ENCODE measurements at places on chromosomes 6 and 20.

GRCh38 chr6:21227486-21227885, 366.1 kb upstream of the SOX4 start:
- no peak for DNase-seq

GRCh38 chr6:137155830-137156229, 17.6 kb downstream of the IL22RA2 start:
- peak; percentile 45 for DNase-seq

DNA sequence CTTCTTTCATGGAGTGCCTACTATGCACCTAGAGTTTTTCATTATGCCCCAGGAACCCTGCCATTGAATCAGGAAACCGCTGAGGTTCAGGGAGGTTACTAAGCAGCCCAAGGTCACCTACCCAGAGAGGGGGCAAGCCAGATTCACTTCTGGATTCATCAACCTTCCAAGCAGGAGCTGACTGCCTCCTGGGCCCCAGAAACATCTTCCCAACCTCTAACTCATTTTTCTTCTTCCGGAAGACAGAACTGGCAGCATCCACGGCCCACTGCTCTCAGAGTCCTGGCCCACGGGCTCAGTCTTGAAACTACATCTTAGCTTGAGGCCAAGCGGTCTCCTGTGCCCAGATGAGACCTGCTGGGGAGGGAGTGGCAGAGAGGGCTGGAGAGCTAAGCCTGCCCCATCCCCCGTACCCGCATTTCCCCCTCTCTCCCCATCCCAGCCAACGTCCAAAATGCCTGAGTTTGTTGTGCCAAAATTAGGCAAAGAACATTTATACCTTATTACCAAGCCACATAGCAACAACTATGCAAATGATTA, 281.0 kb downstream of the CDC5L start:
- no peak for DNase-seq

DNA sequence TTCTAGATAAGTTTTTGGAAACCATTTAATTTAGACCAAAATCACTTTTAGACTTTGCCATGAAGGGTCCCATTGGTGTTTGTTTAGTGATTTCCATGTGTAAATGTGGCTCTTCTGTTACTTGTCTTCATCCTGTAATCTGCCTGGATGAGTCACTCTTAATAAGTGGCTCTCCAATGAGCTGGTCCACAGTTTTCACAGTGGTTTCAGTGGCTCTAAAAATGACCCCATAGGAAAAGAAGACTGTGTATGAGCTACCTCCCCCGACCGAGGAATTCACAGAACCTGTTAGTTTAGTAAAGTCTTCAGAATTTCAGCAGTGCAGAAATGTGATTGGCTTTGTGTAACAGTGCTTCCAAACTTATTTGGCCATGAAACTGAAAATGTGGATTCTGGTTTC, 492.0 kb upstream of the MARCKS start:
- DNase-seq, result no peak

GRCh38 chr20:2942439-2942838, 69.2 kb downstream of the PTPRA start:
- no peak for DNase-seq

Measured in CD4-positive, alpha-beta T cell treated with Interleukin-6 for 4 hours (primary cell).